Fibroblast of lung (primary cell): ENCODE measurements at places on chromosomes 13 and 19.
A peak's percentile ranks its signal among the peaks of the same experiment; 100 is the strongest.

DNA sequence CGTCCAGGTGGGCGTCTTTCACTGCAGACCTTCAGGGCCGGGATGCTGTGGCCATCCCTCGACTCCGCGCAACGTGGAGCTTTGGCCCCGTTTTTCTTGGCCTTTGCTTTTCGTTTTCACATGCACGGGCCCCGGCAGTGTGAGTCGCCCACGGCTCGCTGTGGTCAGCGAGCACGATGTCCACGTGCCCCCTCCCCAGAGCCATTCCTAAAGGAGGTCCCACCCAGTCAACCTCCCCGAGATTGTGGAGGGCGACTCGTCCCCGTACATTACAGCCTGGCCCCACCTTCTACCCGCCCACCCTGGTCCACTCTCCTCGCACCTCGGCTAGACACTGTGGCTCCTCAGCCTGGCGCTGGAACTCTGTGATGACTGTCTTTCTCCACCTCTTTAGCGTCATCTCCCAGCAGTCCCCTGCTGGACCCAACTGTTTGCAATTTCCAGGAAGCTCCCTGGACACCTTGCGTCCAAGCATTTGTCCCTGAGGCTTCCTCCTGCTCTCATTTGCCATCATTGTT, 405 bp downstream of the ZNF446 start:
- DNase-seq, result peak; percentile 18

- peak; percentile 15 for DNase-seq
Observed at GRCh38 chr13:39038569-39039030, 344 bp downstream of the NHLRC3 start.

GRCh38 chr19:35388277-35389054, 17.6 kb downstream of the GPR42 start:
- no peak for DNase-seq

DNA sequence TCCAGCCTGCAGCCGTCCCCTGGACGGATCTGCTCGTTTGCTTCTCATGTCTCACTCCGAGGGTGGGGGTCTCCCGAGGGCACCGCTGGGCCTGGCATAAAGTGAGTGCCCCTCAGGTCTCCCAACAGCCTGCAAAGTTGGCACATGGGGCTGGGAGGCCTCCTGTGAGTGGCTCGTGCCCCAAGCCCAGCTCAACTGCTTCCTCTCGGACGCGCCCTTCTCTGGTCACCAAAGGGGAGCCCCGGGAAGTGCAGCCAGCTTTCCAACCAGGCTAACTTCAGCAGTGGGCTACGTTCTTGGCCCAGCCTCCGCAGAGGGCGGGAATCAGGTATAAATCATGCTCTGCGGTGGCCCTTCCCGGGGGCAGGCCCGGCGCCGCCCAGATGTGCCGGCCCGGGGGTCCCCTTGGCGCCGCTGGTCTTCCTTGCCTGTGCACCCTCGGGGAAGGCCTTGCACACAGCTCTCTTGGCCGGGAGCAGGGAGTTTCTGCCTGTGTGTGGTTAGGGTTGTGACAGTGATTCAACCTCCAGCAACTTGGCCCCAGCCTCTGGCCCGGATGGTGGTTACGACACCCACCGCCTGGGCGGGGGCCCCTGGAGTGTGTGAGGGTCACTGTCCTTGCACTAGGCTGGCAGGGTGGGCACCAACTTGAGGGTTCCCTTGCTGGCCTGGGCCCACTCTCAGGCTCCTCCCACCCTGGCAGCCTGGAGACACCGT, 20.7 kb downstream of the CEBPG start:
- DNase-seq, result peak; percentile 82

DNA sequence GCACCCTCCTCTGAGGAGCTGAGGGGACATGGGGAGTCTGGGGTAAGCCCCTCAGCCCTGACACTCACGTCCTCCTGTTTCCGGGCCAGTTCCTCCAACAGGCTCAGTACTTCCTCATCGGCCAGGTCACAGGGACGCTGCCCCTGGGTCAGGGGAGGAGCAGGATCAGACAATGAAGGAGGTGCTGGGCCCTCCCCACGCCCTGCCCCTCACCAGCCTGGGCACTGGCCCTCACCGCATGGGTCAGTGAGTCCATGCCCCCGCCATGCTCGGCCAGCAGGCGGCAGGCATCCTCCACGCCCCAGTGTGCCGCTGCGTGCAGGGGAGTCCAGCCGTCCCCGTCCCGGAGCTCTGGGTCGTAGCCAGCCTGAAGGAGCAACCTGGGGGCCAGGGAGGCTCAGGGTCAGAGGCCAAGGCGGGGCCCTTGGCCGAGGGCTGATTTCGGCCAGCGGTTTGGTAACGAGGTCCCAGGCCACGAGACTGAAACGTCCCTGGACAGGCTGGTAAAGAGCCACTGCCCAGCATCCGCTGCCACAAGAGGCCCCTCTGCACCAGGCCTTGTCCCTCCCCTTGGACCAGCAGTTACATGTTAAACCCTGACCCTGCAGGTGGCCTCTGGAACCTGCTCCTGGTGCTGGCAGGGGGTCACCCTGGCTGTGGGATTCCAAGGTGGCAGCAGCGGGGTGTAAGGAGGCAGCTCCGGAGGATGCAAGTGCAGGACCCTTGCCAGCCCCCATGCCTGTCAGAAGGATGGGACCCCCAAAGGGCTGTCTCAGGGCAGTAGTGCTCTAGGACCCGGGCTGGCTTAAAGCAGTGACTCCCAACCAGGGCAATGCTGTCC, 18.5 kb downstream of the PPP1R12C start:
- no peak for DNase-seq

DNA sequence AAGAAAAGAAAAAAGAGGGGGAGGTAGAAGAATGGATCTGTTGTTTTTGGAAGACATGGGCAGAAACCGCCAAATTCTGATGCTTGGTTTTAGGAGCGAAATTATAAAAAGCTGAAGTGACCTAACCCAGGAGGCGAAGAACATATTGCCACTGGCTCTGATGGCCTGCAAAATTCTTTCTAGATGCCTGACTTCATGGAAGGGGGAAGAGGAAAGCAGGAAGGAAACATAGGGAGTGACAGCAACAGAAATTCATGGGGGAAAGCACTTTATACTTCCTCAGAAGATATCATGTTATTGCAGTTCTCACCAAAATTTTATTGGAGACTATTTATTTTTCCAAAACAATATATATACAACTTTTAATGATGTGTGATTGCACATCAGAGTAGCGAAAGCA, 213.5 kb downstream of the DLEU7 start:
- DNase-seq, result no peak

DNA sequence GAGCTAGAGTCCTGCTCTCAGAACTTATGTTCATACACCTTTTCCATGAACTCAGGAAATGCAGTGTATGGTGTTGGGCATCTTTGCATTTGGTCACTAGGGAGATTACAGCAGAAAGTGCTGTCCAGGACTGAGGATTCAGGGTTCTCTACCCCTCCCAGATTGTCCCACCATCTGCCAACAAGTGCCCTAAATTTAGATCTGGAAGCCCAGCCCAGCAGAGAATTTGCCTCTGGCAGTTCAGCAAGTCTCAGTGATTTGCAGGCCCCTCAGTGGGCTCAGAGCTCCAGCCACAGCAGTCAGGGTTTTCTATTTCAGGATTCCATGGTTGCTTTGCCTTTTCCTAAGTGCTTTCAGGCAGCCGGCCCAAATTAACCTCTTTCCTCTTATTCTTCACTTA, 23.4 kb downstream of the CNFN start:
- no peak for DNase-seq

DNA sequence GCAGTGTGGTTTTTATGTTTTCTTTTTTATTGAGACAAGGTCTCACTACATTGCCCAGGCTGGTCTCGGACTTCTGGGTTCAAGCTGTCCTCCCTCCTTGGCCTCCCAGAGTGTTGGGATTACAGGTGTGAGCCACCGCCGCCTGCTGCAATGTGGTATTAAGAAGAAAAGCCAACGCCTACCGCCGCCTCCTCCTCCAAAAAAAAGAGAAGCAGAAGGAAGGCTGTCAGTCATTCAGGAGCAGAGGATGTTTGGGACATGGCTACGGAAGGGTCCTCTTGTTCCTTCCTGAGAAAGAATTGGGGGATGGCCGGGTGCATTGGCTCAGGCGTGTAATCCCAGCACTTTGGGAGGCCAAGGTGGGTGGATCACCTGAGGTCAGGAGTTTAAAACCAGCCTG, 1.2 kb downstream of the PPP1R37 start:
- no peak for DNase-seq

GRCh38 chr13:42633495-42633894, 59.5 kb downstream of the TNFSF11 start:
- DNase-seq, result no peak

DNA sequence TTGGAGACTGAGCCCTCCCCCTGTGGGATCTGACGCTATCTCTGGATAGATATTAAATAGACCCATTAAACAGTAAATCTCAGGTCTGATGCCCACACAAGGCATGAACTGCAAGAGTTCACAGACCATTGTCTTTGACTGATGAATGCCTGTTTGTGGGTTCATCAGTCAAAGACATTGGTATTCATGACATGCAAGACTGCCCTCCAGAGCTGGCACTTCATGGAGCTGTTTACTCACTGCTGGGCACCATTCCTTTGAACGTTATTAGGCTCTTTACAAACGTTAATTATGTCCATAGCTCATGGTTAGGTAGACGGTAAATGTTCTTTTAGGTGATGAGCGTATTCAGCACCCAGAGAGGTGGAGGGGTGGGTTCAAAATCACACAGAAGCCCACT, 111.8 kb upstream of the PABPC3 start:
- no peak for DNase-seq

GRCh38 chr19:33248553-33248953, 22.9 kb upstream of the SLC7A10 start:
- DNase-seq, result no peak

DNA sequence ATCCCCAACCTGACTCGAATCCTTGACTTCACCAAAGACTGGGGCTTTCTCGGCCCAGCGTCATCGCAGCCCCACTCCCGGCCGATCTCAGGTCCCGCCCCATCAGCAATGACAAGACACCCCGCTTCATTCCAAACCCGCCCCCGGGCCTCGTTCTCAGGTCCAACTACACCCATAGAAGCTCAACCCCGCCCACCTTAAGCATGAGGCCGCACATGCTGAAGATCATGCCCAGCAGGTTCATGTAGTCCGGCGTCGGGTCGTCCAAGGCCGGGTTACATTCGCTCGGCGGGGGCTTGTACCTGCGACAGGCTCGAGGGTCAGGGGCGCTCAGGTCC, 2.3 kb downstream of the WDR83 start:
- DNase-seq, result peak; percentile 67

- no peak for DNase-seq
Observed at GRCh38 chr13:64007339-64007738, 2591.7 kb upstream of the PCDH20 start.

DNA sequence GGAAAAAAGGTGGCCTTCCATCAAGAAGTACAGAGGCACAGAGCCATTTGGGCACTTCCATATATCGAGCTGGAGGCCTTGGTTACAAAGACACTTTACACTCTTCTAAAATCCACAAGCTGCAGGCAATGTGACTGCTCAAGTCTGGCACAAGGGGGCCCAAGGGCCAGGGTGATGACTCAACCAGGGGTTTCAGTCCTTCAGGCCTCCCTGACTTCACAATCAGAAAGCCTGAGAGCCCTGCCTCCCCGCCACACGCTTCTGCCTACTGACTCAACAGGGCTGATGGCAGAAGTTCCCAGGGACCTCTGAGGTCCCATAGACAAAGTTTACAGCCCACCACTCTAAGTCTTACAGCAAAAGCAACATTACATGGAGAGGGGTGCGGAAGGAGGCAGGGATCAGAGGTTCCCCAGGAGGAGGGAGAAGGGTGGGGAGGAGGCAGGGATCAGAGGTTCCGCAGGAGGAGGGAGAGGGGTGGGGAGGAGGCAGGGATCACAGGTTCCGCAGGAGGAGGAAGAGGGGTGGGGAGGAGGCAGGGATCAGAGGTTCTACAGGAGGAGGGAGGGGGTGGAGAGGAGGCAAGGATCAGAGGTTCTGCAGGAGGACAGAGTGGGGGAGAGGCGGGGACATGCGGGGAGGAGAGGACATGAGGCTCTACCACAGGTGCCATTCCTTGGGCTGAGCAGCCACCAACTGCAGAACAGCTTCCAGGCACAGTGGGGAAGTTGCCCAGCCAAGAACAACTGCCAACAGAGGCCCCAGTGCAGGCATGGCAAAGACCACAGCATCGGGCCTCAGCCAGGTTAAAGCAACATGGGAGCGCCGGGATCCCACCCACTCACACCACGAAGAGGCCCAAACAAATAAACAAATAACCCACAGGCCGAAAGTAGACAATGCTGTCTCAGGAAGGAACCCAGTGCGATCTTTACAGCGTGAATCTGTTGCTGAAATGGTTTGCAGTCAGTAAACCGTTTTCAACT, 52.0 kb downstream of the SLC7A1 start:
- DNase-seq, result peak; percentile 36

GRCh38 chr19:4064496-4065260, 2.0 kb downstream of the ZBTB7A start:
- peak; percentile 54 for DNase-seq

- DNase-seq, result peak; percentile 51
Observed at GRCh38 chr13:33277946-33278345, 7.6 kb downstream of the STARD13 start.

- DNase-seq, result no peak
Observed at GRCh38 chr13:101917833-101918661, 465.6 kb downstream of the ITGBL1 start.

GRCh38 chr13:111911121-111911720, 155.7 kb upstream of the SOX1 start:
- DNase-seq, result no peak

GRCh38 chr19:43560687-43561086, 14.6 kb downstream of the XRCC1 start:
- no peak for DNase-seq

- no peak for DNase-seq
Observed at GRCh38 chr19:12701596-12702282, 5.3 kb upstream of the FBXW9 start.

GRCh38 chr19:570937-571565, 1.3 kb upstream of the BSG start:
- peak; percentile 30 for DNase-seq

- no peak for DNase-seq
Observed at GRCh38 chr19:8421484-8422461, 8.7 kb downstream of the MARCHF2 start.

DNA sequence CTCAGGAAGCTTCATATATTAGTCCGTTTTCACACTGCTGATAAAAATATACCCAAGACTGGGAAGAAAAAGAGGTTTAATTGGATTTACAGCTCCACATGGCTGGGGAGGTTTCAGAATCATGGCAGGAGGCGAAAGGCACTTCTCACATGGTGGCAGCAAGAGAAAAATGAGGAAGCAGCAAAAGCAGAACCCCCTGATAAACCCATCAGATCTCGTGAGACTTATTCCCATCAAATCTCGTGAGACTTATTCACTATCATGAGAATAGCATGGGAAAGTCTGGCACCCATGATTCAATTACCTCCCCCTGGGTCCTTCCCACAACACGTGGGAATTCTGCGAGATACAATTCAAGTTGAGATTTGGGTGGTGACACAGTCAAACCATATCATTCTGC, 23.1 kb downstream of the FLT3 start:
- no peak for DNase-seq

DNA sequence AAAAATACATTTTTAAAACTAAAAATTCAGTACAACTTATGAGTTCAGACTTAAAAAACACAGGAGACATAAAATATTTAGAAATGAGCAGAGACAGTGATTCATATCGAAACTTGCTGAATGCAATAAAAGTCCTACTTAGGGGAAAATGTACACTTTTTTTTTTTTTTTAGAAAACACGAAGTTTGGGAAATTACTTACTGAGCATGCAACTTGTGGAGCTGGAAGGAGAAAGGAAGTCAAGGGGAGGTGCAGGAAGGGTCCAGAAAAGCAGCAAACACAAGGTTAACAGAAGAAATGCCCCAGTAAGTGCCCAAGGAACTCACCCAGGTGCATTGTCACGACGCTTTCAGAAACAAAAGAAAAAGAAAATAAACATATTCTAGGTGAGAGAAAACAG, 18.6 kb upstream of the LAIR1 start:
- DNase-seq, result no peak
